ENCODE measurements at places on chromosomes 3 and 15.

- no peak for DNase-seq
These were observed 13.3 kb downstream of the STAC start for GRCh38 chr3:36393563-36393962.

- peak; percentile 90 for DNase-seq
These were observed 8.9 kb upstream of the SUCNR1 start for GRCh38 chr3:151864423-151865101.

DNA sequence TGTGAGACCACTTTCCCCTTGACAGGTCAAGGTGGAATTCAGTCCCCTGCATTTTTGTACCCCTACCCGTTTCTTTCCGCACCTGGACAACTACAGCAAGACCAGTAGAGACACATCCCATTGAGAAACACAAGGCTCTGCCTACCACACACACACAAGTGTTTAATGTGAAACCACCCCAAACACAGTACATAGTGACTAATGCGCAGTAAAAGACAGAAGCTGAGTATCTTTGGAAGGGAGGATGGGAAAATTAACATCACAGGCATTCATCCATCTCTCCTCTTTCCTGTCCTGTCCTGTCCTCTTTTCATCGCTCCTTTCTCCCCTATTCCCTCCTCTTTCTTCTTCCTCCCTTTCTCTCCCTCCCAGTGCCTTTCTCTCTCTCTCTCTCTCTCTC is 64.8 kb downstream of the SCN11A start:
- peak; percentile 28 for DNase-seq

DNA sequence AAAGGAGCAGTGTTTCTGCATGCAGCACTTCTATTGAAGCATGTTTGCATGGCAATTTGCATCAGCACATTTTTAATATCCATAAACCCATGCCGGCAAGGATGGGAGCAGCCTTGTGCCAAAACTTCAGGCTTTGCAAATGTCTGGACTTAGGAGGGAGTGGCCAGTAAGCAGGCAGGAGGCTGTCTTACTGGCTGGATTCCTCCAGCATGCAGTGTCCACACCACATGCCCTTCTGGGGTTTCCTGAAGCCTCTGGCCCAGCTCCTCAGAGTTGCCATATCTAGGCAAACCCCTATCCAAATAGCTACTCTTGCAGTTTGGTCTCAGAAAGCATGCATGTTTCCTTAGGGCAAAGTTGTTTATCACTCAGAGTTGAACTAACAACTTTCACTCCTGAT is 139.1 kb upstream of the MRPS22 start:
- no peak for DNase-seq

DNA sequence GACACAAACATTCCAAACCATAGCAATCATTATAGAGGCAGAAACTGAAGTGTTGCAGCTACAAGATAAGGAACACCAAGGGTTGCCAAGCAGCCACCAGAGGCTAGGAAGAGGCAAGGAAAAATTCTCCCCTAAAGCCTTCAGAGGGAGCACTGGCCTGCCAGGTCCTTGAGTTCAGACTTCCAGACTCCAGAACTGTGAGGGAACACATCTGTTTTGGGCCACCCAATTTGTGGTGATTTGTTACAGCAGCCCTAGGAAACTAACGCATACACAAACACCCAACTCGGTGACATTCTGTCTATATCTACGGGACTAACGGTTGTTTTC is 54.6 kb downstream of the MB21D2 start:
- DNase-seq, result no peak

DNA sequence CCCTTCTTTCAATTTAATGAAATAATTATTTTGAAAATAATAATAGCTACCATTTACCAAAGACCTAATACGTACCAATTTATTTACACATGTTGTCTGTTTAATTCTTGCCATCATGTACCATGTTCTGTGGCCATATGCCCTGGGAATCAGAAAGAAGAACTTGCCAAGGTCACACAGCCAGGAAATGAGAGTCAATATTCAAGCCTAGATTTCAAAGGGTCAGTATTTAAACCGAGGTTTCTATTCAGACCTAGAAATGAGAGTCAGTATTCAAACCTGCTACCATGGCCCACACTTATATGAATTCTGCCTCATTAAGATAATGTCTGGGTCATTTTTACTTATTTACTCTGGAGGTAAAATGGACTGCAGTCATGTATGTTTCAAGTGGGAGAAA is 103.6 kb upstream of the TBL1XR1 start:
- no peak for DNase-seq

DNA sequence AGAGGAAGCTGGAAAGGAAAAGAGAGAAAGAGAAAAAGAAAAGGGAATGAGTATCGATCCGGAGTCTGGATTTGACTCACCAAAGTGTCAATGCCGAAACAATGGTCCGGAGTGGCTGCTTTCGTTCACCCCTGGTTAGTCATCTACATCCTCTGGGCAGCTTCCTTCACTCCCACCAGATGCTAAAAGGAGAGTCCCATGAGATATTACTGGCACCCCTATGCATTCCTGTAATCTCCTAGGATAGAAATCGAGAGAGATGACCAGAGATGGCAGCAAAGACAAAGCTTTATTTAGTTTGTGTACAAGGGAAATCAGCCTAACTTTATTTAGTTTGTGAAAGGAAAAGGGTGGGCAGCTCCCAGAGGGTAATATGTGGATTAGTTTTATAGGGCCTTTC is 622.2 kb downstream of the ZPLD1 start:
- peak; percentile 35 for DNase-seq

DNA sequence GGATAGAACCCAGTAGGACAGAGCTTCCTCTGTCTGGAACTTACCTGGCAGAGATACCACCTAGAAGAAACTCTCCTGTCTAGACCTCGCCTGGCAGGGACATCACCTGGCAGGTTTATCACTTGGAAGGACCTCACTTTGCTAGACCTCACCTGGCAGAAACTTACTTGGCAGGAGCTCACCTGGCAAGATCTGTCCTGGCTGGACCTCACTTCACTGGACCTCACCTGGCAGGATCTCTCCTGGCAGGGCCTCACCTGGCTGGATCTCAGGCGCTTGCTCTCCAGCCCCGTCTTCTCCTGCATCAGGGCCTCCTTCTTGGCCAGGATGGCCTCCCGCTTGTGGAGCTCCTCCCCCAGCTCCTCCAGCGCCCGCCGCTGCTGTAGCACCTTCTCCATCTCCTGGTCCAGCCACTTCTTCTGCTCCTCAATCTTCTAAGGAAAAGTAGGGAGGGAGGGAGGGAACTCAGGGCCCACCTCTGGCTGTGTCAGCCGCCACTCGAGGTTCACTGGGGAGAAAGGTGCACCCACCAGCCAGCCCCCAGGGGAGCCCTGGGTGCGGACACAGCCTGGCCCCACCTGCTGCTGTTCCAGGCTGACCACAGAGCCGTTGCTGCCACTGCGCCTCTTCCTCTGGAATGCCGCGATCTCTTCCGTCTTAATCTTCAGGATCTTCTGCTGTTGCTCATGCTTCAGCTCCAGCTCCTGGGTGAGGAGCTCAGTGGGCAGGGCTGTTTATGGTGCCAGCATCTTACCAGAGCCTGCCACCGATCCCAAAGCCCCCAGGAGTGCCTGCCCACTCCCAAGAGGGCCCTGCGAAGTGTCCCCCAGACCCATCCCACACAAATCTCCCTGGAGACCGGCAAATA is 22.5 kb downstream of the KIF7 start:
- DNase-seq, result no peak

GRCh38 chr3:132536442-132537153 is 60.5 kb upstream of the ACKR4 start:
- peak; percentile 35 for DNase-seq

DNA sequence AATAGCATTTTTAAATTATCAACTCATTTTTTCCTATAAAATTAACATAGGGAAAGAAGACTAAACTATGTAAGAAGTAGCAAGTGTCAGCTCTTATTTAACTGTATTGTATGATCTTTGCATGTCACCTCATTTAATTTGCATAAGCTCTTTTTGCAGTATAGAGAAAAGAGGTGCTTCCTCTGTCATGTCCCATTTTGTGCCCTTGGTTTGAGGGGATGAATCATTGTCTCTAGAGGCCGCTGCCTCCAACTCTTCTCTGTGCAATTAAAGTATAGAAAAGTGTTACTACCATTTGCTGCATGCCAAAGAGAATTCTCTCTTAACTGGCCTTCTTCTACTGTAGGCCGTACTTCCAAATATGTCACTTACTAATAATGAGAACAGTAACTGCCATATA is 93.4 kb downstream of the LRRC28 start:
- DNase-seq, result no peak

- no peak for DNase-seq
These were observed 15.0 kb upstream of the ZBED2 start for GRCh38 chr3:111610189-111610588.

- DNase-seq, result no peak
These were observed 18.1 kb upstream of the ZSCAN2 start for GRCh38 chr15:84582583-84583157.

GRCh38 chr15:73751511-73751898 is 1.6 kb downstream of the INSYN1 start:
- no peak for DNase-seq

GRCh38 chr15:92899601-92899947 is 550 bp upstream of the CHD2 start:
- no peak for DNase-seq

DNA sequence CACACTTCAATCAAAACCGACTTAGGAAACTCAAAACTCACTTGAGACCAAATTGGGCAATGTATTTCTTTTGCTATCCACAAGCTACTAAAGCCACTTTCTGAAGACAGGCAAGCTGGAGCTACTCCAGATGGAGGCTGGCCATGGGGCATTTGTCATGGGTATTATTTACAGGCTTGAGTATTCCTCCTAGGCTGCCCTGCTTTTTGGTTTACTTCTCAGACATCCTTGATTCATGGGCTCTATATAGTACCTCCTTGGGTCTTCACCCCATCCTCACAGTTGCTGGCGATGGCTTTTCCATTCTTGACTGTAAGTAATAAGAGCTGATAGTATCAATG is 18.6 kb upstream of the SYNM start:
- no peak for DNase-seq

DNA sequence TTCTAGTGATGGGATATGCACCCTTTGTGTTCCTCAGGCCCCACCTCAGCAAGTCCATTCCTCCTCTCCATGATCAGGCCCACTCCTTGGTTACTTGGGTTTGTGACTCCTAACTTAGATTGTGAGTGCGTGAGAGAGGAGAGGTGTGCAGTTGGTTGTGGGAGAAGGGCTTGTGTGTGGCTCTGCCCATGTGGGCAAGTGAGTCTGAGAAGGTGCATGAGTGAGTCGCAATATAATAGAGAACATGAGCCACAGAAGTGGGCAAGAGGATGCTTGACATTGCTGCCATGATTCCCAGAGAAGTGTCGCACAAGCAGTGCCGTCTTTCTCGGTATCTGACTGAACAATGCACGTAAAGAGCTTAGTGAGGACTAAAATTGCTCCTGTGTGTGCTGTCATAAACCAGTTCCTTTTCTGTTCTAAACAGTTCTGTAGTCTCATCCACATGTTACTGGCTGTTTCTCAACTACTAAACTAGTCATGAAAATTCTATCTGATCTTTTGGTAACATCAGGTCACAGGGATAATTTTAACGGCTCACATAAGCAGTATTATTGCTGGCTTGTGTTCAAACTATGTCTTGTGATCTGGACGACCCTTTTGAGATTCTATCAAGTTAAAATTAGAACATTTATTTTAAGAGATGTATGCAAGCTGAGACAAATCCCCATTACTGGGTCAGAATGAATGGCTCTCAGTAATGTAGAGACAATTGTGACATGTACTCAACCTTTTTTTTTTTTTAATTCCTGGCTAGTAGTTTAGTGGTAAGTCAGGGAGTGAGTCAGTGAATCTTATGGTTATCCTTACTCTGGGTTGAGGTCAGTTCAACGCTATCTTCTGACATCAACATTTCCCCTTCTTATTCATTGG is 25.6 kb downstream of the GYG1 start:
- peak; percentile 96 for DNase-seq

GRCh38 chr3:40566694-40567093 is 41.9 kb downstream of the ZNF621 start:
- no peak for DNase-seq

- DNase-seq, result peak; percentile 16
These were observed 5.5 kb downstream of the HHLA2 start for GRCh38 chr3:108301695-108302404.

DNA sequence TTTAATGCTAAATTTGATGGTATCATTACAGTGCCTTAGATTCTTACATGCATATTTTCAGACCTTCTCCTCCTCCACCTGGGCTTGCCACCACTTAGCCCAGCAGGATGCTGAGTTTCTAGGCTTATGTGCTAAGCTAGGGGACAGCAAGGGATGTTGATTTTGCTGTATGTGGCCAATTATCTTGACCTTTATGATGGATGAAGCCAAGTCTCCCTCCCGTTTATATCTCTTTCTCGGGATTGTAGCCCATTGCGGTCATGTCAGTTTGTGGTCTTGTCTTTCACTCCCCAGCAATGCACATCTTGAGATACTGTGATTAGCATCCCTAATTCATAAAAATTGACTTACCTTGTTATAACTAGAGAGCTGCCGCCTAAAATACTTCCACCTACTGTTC is 278.7 kb upstream of the SOX2 start:
- no peak for DNase-seq

GRCh38 chr3:111859974-111860859 is 1.2 kb downstream of the PHLDB2 start:
- peak; percentile 94 for DNase-seq

- DNase-seq, result no peak
These were observed 4.6 kb downstream of the FSIP1 start for GRCh38 chr15:39778021-39778420.

DNA sequence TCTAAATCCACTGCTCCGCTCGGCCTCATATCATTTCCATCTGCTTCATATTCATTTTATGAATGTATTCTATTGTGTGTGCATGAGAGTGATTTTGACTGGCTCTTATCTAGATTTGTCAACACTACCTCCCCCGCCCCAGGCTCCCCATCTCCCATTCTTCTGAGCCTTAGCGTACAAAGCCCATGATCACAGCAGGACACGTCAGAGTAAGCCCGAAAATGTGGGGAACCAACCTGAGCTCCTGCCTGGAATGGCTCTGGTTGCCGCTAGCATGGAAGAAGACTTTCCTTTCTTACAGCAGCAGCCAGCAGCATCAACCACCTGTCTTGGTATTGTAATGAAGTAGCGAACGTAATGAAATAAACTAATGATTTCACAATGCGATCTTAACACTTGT is 61.4 kb downstream of the GABRB3 start:
- DNase-seq, result no peak

DNA sequence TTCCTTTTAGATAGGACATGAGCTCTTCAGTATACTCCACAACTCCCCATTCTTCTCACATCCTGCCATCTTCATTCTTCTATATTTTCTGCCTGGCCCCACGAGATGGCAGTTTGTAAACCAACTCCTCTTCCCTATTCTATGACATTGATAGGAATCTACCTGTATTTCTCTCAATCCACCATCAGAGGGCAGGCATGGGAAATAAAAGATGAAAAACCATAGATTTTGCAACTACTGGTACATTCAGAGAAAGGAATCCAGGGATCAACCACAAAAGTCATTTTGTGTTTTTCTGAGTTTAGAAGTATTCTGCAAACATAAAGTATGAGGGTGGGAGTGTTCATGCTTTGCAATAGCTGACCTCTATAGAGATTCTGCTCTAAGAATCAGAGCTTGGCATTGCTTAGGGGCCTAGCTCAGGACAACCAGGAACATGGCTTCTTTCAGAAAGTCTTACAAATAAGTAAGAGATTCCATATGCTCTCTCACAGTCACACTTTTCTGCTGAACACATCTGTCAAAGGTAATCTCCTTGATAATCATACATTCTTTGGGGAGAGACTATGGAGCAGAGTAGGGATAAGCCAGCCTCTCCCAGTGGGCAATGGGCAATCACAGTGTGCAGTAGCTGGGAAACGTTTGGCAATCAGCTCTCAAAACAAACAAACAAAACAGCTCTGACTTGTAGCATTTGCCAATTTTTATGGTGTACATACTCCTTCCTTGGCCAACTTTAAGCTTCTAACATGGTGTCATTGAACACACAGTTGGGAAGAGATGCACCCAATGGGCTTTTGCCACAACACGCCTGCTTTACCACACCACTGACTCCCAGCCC is 43.1 kb upstream of the SLC25A36 start:
- DNase-seq, result peak; percentile 82
